ENCODE measurements at places on chromosomes 4 and X. TPM values are rescaled to one million over a fixed set of nuclear protein-coding genes. Genes with fewer than 3 reads are reported as not detected.

Gene CXCL3
- 0.97 TPM for polyA plus RNA-seq

GRCh38 chr4:26342328-26343037 is 21.7 kb downstream of the RBPJ start:
- no peak for DNase-seq

DNA sequence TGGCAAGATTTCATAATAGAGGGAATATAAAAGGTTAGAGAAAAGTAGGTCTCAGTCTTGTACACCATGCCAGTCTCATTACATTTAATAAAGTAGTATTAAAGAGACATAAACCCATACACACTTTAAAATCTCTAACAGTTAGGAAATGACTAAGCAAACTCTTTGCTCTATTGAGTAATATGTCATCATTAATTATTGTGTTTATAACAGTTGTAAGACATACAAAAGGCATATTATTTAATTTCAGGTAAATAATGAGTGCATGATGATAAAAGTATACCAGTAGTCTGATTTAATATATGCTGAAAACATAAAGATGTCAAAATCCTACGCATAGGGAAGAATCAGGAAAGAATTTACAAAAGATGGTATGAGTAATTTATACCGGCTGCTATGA is 31.0 kb upstream of the FGG start:
- DNase-seq: no peak

- DNase-seq: no peak
Observed at GRCh38 chr4:144699565-144699964, 53.6 kb downstream of the HHIP start.

Measured in muscle of arm (tissue), 14 donors.